ENCODE measurements at places on chromosomes 3 and 15. TPM values are rescaled to one million over a fixed set of nuclear protein-coding genes. Genes with fewer than 3 reads are reported as not detected.

GOLGA8S gene
- total RNA-seq: not detected

HEG1 gene
- total RNA-seq: 103 TPM

LIPH gene
- total RNA-seq: not detected

LRRC34 gene
- 1.9 TPM for total RNA-seq

AADAC gene
- 0.19 TPM for total RNA-seq

EOMES gene
- not detected for total RNA-seq

SLC30A4 gene
- 8.8 TPM for total RNA-seq

CELSR3 gene
- 0.17 TPM for total RNA-seq

CTXND1 gene
- not detected for total RNA-seq

CTXN2 gene
- not detected for total RNA-seq

DNA sequence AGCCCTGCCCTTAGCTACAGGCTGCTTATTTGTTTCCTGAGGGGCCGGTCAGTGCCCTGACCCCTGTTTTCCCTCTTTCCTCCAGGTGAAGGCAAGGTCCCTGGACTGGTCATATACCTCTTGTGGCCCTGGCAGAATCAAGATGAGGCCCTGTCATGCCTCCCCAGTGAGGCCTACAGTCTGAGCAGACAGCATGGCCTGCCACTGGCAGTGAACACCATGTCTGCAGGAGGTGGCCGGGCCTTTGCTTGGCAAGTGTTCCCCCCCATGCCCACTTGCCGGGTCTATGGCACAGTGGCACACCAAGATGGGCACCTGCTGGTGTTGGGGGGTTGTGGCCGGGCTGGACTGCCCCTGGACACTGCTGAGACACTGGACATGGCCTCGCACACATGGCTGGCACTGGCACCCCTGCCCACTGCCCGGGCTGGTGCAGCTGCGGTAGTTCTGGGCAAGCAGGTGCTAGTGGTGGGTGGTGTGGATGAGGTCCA is 1.2 kb downstream of the KLHDC8B start:
- DNase-seq: peak; percentile 20

DNA sequence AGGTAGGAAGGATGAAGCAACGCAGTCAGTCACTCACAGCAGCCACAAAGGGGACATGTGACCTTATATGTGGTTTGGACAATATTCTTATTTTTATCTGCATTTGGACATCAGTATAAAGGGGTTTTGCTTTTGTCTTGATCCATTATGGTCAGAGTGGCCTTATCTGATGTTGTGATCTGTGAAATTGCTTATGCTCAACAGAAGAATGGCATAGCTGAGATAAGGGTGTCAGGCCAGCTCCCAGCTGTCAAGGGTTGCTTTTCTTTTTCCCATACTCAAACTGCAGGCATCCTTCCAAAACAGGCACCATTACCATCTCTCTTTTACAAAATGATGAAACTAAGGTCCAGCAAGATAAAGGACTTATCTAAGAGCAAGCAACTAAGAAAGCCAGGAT is 28.1 kb downstream of the DCLK3 start:
- no peak for DNase-seq

DNA sequence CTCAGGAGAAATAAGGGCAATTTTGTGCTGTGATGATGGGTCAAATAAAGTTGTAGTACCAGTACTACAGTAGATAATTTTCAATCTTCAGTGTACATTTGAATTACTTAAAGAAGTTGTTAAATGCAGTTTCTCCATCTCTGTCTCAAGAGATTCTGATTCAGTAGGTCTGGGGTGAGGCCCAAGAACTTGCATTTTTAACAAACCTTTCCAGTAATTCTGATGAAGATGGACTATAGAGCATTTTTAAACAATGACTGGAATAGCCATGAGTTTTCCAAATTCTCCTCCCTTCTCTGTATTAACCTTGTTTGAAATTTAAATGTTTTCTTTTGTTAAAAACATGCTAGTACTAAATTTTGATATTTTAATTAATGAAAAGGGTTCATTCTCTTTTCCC is 127.0 kb upstream of the CD96 start:
- no peak for DNase-seq

GRCh38 chr3:19348941-19349564 is 200.7 kb downstream of the KCNH8 start:
- DNase-seq: peak; percentile 36

DNA sequence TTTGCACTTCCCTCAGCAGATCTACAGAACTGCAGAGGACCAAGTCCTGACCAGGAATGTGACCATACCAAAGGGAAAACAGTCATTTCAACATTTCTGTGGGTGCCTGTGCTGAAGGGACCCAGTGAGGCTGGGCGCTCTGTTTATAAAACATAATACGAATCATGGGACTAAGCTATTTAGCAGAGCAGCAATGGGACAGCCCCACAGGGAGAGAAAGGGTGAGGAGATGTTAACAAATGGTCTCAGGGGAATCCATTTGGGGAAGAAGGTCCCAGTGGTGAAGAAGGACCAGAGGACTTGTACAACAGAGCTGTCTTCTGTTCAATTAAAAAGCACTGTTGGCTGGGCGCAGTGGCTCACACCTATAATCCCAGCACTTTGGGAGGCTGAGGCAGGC is 1025.4 kb downstream of the FHIT start:
- DNase-seq: no peak

- no peak for DNase-seq
These were observed 44.8 kb downstream of the ALDH1L1 start for GRCh38 chr3:126135406-126136076.
